Right renal pelvis (tissue), 4 donors: ENCODE measurements at places on chromosomes 2 and 18. TPM values are rescaled to one million over a fixed set of nuclear protein-coding genes. Genes with fewer than 3 reads are reported as not detected.

DNA sequence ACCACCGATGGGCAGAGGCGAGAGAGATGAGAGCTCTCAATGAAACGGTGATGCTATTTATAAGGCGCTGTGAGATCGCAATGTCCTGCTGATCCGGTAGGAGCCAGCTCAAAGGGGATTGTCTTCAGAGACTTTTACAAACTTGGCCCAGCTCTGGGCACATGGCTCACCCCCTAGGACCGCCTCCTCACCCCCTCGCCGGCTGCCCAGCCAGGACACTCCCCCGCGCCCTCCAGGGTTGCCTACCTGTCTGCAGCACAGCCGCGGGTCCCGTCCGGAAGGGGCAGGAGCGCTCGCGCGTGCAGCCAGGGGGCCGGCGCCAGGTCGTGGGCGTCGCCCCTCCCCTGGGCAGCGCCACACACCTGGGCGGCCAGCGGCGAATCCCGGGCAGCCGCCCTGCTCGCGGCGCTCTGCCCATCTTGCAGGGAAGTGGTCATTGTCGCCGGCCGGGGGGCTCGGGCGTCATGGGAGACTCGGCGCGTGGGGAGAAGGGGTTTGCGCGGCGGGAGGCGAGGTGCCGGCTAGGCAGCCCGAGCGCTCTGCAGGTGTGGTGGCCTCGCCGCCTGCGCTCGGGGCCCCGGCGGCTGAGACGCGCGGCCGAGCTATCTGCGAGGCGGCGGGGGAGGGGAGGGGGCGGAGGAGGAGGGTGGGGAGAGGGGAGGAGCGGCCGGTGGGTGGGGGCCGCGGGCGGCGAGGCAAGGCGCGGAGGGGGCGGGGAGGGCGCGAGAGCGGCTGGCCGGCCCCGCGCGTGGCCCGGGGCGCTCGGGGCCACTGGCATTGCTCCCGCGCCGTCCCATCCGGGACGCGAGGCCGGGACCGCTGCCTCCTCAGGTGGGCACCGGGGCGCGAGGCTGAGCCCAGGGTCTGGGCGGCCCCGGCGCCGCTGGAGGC is at the start of gene GRB14:
TSS of gene GRB14 (minus strand) at position 610 of the 891 bp plus-strand sequence. CDS start at position 437, 173 bp downstream.
- peak; percentile 35 for DNase-seq

DNA sequence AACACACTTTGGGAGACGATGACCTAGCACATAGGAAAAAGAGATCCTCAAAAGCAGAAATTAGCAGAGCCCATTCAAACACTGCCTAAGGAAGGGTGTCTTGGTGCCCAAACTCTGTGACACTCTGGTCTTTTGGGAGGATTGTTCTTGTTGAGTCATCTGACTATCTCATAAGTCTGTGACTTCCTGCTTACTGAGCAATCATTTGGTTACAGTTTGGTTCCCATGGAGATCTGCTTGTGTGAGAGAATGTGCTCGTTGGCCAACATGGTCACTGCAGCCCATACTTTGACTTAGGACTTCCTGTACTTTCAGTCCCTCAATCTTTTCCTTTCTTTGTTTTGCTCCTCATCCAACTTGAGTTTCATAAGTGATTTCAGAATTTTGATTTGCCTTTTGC is 602.9 kb downstream of the NYAP2 start:
- DNase-seq, result no peak

DNA sequence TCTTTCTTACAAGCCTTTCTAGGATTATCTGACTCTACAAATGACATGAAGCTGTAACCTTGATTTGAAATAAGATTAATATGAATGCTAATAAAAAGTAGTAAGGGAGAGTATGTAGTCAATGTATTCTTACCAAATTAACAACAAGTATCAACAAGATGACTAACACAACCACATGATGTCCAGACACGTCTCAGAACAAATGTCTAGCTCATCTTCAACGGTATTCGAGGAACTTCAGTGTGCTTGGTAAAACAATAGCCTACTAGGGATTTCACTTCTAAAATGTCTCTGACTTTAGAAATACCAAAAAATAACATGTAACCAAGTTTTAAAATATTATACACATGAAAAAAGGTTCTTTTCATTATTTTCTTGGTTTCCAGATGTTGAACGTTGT is 3.4 kb downstream of the HDLBP start:
- no peak for DNase-seq

Gene TMEM17
- 6.5 TPM for polyA plus RNA-seq

Gene CYRIA
- 3.8 TPM for polyA plus RNA-seq

- no peak for DNase-seq
These were observed 62.4 kb upstream of the TCF4 start for GRCh38 chr18:55650363-55650870.

- DNase-seq, result peak; percentile 33
These were observed 817 bp downstream of the DSC2 start for GRCh38 chr18:31101183-31102024.

DNA sequence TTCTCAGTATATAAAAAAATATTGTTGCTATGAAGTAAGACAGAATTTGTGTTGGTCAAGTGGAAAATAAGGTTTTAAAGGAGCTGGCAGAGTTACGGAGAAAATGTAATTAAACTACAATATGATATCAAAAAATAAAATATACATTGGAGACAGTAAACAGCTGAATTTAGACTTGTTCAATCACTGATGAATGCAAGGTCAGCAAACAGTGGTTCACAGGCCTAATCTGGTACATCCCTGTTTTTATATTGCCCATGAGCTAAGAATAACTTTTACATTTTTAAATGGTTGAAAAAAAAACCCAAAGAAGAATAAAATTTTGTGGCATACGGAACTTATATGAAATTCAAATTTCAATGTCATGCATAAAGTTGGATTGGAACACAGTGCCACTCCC is 131.0 kb upstream of the TRIB2 start:
- DNase-seq, result no peak

- DNase-seq, result no peak
These were observed 888.4 kb downstream of the BCL11A start for GRCh38 chr2:59665021-59665420.

- DNase-seq, result no peak
These were observed 199.7 kb downstream of the TPGS2 start for GRCh38 chr18:36629138-36629530.
